ENCODE measurements at places on chromosomes 2 and 18.

- no peak for DNase-seq
Measured at GRCh38 chr2:128421286-128421685, 102.6 kb upstream of the HS6ST1 start.

GRCh38 chr2:60553495-60554073, at the start of gene BCL11A:
BCL11A (minus strand) TSS chr2:60553654; CDS start chr2:60553270, 384 bp downstream.
- DNase-seq, result peak; percentile 37

DNA sequence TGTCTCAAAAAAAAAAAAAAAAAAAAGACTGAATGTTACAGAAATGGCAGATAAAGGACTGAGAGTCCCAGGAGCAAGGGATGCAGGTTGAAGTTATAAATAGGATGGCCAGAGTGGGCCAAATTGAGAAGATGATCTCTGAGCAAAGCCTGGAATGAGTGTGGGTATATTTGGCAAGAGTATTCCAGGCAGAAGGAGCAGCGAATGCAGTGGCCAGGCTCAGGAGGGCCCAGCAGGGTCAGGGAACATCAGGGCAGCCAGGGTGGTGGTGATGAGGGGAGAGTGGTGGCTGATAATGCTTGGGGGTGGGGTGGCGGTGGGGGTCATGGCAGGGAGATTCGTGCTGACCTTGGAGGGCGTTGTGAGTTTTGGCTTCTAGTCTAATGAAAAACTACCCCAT, 141.3 kb upstream of the AGAP1 start:
- no peak for DNase-seq

GRCh38 chr2:176419591-176420071, 150.4 kb downstream of the MTX2 start:
- DNase-seq, result no peak

- no peak for DNase-seq
Measured at GRCh38 chr2:101082998-101083397, 68.2 kb downstream of the TBC1D8 start.

GRCh38 chr2:133240491-133241223, 327.6 kb downstream of the NCKAP5 start:
- DNase-seq, result no peak

DNA sequence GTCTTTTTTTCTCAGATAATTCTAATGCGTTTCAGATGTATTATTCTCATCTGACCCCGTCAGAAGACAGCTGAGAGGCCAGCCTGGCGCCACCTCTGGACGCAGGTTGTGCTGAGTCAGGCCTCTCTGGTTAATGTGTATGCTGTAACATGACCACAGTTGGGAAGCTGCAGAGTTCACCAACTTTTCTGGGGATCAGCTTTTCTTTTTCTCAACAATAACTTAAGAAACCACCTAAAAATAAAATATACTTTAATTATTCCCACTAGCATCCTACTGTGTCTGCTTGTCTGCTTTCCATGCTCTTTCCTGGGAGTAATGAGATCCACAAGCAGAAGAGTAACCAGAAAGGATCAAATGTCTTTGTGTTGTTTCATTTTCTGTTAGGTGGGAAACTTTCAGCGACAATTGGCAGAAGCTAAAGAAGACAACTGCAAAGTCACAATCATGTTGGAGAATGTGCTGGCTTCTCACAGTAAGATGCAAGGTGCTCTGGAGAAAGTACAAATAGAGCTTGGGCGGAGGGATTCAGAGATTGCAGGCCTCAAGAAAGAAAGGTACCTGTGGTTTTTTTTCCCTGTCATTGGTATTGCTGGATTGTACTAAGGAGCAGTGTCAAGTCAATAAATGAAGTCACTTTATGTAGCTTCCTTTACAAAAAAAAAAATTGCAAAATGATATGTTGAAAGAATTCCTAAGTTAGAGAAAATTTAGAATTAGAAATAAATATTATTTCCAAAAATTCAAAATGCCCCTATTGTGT, 79.8 kb downstream of the CCDC150 start:
- no peak for DNase-seq

DNA sequence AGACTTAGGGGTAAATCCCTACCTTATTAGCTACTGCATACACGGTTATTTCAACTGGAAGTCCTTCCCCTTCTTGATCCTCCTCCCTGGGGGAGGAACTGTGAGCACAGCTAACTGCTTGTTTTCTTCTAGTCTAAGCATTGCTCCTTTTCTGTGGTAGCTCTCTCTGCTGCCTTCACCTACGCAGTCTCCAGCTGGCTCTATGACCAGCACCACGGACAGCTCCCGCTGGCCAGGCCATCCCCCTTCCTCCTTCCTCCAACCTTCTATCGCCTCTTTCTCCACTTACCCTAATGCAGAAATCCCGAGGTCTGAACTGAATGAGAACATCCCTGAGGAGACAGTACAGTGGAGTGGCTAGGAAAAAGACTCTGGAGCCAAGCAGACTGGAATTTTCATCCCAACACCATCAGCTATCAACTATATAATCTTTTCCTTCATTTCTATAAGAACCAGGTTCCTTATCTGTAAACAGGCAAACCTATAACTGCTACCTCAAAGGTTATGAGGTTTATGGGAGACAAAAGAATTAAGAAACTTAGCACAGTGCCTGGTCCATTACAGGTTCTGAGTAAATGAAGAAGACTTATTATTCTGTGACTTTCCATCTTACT, 4.7 kb upstream of the CFAP65 start:
- DNase-seq, result no peak

GRCh38 chr2:45458909-45459563, 152.0 kb downstream of the SRBD1 start:
- no peak for DNase-seq

DNA sequence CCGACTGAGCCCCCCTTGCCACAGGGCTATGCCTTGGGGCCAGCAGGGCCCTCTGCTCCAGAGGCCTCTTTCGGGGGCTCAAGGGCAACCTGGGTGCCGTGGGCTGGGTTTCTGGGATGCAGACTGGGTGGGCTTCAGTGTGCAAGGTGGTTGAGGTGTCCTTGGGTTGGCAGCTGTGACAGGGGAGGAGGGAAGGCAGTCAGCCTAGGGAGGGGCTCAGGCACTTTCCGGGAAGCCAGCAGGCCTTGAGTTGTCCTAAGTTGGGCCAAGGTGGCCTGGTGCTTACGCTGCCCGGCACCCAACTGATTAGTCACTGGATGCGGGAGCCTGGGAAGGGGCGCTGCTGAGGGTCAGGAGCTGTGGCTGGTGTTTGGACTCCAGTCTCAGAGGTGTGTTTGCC, 199.5 kb downstream of the TWIST2 start:
- DNase-seq, result no peak

DNA sequence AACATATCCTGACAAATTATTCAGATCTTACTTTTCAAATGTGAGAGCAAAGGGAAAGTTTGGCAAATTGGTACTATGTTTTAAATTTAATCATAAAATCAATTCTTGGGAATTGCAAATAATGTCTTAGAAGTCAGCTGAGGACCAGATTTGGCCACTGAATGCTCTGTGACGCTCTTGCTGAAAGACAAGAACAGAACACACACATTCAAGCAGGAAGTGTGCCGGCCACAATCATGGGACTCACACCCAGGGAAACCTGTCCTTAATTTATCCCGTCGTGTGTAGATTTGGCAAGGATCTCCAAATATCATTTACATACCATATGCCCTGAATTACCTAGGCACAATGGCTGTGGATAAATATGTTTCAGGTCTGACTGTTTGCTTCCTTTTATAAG, 253.1 kb downstream of the TCF4 start:
- DNase-seq, result no peak

DNA sequence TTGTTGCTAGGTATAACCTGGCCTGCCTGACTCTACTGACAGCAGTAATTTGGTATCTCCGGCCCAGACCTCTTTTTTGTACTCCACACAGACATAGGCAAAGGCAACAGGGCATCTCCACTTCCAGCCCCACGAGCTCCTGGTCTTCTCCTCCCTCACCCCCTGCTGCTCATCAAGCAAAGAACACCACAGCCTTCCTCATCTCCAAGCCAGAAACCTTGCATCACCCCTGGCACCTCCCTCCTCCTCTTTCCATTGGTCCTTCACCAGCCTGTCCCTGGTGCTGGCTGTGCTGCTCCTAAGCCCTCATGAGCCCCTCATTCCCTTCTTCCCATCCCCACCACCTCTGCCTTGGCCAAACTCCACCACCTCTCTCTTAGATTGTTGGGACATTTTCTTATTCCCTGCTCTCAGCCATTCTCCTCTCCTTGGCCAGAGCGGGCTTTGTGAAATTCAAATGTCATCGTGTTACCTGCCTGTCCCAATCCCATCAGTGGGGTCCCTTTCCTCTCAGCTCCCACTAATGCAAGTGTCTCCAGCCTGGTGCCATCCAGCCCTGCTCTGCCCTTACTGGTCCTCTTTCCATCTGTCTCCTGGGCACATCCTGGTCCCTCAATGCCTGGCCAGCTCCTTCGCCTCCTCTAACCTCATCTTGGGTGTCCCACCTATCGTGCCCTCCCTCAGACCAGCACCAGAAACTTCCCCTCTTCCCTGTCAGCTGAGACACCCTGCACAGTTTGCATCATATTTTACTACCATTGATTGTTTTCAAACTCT, 77.4 kb downstream of the INHBB start:
- no peak for DNase-seq

GRCh38 chr18:31684279-31685096, at the start of gene B4GALT6:
B4GALT6 (minus strand) TSS chr18:31684581; CDS start chr18:31684426, 155 bp downstream.
- DNase-seq, result peak; percentile 55

DNA sequence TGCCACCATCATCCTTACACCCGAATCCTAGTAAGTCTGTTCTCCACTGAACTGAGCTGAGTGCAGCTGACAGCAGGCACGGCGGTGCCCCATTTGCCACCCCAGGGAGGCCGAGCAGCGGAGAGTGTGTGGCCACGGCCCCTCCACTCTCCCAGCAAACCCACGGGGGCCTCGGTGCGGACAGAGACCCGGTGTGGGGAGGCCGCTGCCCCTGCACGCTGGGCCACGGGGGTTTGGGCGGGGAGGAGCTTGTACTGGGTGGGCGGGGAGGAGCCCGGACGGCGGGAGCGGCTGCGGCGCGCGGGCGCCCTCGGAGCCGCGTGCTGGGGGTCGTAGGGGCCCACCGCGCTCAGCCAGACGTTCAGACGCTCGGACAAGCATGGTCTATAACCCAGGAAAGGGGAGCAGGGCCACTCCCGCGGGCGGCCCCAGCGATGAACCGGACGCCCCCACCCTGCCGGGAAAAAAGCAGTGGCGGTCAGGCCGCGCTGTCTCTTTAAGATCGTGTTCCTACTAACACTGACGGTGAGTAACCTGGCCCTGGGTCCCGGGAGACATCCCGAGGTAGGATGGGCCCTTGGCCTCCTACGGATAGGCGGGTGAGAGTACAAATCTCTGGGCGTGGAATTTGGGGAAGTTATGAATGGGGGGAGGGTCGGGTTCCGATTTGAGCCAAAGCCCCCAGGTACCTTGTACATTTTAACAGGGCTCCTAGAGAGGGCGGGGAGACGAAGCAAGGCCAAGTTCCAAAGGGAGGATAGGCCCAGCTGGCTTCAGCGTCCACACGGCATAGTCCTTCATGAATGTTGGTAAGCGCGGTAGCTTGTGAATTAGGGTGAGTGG, at the start of gene ITPRIPL1:
TSS of gene ITPRIPL1 (plus strand) at position 277 of the 843 bp plus-strand sequence. CDS start at position 800, 523 bp downstream.
- DNase-seq, result peak; percentile 15

DNA sequence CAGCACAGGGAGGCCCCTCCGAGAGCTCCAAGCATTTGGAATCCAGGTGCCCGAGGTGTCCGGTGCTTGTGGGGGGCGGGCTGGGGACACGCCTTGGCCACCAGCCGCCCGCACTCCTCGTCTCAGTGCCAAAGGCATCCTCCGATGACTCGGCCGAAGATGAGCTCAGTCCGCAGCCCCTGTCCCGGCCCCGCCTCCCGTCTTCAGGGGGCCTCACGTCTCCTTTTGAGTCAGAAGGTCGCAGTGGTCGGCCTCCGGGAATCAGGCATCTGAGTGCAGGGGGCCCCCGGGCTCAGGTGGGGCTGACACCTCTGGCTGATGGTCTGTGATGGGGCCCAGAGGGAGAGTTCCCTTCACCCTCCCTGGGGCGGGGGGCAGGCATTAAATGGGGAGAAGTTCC, 74.8 kb downstream of the NFATC1 start:
- DNase-seq, result no peak

- DNase-seq, result no peak
Measured at GRCh38 chr2:197128897-197129296, 181.7 kb downstream of the ANKRD44 start.

GRCh38 chr2:8285081-8285480, 396.8 kb upstream of the ID2 start:
- no peak for DNase-seq

DNA sequence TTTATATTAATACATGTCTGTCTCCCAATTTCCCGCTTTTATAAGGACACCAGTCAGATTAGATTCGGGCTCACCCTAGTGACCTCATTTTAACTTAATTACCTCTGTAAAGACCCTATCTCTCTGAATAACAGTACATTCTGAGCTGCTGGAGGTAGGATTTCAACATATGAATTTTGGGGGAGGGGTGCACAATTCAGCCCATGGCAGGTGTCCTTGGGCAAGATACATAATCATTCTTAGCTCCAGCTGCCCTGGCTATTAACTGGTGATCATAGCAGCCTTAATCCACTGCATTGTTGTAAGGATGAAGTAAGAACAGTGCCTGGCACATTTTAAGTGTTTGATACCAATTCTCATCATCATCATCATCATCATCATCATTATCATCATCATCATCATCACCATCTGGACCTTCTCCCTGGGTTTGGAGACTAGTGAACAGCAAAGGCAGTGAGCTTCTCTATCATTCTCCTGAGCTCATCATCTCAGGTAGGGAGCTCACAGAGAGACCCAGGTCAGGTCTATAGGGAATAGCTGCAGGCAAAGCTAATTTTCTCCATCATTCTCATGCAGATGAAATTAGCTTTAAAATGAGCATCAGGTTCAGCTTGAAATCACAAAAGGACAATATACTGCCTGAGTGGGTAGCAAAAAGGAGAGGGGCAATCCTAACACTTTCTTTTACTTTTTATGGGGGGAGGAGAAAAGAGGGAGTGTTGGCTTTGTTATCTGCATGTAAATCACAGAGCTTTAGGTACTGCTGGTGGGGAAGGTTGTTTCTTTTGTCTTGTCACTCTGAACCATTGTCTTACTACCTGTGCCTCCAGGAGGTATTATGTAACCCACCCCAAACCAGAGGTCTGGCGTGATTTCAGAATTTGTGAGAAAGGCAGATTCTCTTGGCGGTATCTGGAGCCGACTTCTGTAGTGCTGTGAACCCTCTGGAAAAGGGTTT, 125.5 kb upstream of the SPRED2 start:
- DNase-seq, result no peak

GRCh38 chr2:9165625-9166024, 41.0 kb upstream of the ASAP2 start:
- DNase-seq, result no peak

Measured in NCI-H1105 treated with DMSO at 0.1 percent for 48 hours (cell line).